ENCODE measurements at places on chromosomes 6 and 20.

DNA sequence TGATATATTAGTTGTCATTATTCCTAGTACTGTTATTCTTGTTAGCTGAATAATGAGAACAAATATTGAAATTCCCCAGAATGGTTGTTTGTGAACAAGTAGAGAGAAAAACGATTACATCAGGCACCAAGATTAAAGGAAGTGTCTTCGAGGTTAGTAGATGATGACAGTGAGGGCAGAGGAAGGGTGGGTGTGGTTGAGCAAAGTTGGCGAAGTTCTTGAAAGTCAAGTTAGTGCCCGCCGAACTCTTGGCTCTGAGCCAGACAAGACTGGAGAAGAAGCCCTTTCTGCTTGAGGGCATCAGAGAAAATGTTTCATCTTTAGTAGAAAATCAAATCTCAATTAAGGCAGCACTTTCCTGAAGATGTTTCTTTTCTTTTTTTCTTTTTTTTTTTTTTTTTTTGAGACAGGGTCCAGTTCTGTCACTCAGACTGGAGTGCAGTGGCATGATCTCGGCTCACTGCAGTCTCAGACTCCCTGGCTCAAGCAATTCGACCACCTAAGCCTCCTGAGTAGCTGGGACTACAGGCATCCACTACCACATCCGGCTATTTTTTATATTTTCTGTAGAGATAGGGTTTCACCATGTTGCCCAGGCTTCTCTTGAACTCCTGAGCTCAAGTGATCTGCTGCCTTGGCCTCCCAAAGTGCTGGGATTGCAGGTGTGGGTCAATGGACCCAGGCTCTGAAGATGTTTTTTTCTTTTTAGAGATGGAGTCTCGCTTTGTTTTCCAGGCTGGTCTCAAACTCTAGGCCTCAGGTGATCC, 77.1 kb downstream of the SGK1 start:
- peak; percentile 54 for DNase-seq

DNA sequence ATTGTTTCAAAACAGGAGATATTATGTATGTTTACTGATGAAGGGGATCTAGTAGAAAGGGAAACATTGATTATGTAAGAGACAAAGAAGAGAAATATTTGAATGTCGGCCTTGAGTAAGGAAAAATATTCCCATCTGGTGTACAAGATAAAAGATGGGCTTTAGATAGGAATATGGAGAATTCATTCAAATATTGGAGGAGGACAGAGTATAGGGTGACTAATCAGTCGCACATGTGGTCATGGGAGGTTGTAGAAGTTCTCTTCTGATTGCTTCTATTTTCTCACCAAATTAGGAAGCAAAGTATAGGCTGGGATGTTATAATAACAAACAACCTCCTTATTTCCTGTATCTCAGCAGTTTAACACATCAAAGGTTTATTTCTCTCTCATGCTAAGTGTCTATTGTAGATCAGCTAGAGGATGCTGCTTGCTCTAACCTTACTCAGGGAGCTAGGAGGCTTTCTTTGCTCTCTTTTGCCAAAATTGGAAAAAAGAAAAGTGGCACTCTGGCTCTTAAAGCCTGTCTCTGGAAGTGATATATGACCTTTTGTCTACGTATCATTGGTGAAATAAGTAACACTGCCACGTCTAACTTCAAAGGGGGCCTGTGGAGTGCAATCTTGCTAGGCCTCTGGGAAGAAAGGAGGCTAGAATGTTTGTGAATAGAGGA, 1.2 kb upstream of the HDDC2 start:
- DNase-seq, result no peak

GRCh38 chr20:36670665-36671357, 24.8 kb upstream of the SLA2 start:
- peak; percentile 17 for DNase-seq

DNA sequence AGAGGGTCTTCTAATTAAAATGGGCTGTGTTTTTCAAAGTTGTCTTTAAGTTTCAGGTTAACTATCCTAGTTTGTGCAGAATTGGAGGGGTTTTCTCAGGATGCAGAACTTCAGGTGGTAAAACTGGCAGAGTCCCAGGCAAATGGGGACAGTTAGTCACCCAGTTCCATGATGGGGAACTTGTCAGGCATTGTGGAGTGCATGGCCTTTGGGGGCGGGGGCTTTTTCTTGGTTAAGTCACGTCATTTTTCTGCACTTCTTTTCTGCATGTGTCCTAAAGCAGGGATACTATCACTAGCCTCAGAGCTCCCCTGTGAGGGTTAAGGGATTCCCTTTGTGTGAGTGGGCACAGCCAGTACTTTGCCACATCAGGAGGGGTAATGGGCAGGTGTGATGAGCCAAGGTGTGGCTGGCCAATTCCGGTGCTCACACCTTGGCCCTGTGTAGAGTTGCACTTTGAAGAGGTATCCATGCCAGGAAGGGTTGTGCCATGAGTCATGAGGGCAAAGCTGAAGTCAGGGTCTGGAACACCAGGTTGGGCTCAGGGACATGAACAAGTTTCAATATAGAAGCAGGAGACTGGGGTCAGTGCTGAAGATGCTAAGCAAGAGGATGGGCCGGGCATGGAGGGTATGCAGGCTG, 126.0 kb upstream of the RREB1 start:
- peak; percentile 73 for DNase-seq

DNA sequence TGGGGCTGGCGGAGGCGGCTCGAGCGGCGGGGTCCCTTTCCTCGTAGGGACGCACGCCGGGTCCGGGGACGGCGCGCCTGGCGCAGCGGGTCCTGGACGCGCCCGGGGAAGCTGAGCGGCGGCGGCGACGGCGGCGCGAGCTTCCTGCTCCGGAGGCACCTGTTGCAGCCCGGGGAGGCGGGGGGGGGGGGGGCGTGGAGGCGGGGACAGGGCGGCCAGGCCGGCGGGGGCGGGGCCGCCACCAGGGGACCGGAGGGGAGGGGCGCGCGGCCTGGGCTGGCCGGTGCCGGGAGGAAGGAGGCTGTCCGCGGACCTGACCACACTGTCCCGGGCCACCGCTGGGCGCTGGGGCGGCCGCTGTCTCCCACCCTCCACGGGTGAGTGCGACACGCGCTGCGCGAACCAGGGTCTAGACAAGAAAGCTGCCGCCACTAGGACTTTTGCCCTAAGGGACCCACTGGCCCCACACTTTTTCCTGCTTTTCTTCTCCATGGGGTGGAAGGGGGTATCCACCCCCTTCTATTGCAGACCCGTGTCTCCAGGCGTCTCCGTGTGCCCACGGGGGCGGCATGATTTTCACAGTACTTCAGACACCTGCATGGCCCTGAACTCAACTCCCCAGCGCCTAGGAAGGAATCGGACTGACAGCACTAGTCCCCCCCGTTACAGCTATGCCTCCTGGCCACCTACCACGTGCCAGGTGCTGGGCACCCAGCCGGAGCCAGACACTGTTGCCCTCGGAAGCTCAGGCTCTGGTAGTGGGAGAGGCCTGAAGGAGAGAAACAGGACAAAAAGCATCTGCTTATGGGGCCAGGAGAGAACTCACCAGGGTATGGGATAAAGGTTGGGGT, at the start of gene NFATC2:
Gene NFATC2, minus strand, starts transcription at position 149 of the 851 bp plus-strand sequence. CDS start 220 bp downstream, outside the sequence.
- peak; percentile 40 for DNase-seq

DNA sequence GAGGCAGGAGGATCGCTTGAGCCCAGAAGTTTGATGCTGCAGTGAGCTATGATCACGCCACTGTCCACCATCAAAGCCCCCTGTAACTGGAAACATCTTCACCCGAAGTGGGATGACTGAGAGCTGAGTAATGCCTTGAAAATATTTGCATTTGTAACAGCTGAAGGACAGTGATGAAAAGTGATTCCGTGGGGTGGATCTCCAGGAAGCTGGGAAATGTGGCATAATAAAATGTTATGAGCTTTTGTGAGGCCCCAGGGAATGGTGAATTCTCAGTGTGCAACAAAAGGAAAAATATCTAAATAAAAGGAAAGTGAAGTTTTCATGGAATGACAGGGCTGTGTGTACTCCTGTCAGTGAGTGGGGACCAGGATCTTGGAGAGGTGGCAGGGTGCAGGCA, 92.0 kb downstream of the JAG1 start:
- DNase-seq, result peak; percentile 29

DNA sequence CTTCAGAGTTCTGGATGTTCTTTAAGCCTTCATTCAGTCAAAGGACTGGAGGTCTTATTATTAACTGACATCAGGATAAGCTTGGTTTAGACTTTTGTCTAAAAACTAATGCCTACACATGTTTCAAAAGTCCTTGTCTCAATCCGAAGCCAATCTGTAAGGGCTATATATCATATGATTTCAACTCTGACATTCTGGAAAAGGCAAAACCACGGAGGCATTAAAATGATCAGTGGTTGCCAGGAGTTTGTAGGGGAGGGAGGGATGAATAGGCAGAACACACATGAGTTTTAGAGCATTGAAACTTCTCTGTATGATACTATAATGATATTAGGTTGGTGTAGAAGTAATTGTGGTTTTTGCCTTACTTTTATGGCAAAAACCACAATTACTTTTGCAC, 1285.8 kb upstream of the CITED2 start:
- no peak for DNase-seq

GRCh38 chr6:75551367-75551952, 50.2 kb upstream of the SENP6 start:
- DNase-seq, result no peak

DNA sequence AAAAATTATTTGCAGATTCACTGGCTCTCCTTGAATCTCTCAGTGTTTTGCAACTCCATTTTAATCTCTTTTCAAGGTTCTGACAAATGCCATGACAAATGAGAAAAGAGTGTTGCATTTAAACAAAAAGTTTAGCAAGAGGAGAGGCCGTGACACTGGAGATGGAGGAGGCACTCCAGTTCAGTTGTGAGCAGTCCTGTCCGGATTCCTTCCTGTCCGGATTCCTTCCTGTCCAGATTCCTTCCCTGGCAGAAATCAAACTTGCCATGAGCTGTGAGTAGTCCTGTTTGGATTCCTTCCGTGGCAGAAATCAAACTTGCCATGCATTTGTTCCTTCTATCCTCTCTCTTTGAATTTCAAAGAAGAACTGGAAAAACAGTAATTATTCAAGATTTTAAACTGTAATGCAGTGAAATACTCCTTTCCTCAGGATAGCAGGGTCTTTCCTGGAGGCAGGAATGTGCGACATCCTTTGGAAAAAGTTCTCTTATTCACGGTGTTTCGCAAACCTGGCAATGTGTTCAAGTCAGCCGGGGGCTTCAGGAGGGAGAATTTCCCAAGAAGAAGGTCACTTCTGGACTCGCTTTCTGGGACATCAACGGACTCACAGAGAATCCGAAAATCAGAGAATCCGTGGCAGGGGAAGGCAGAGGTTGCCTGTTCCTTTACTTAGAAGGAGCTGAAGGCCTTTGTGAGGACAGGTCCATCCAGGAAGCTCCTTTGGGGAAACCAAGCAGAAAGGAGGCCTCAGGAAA, 48.7 kb upstream of the DACT2 start:
- no peak for DNase-seq

GRCh38 chr6:20833881-20834515, 299.7 kb downstream of the CDKAL1 start:
- no peak for DNase-seq
